ENCODE measurements at places on chromosomes 7 and 10.

- DNase-seq, result no peak
Observed at GRCh38 chr7:32588657-32589056, 93.4 kb downstream of the AVL9 start.

DNA sequence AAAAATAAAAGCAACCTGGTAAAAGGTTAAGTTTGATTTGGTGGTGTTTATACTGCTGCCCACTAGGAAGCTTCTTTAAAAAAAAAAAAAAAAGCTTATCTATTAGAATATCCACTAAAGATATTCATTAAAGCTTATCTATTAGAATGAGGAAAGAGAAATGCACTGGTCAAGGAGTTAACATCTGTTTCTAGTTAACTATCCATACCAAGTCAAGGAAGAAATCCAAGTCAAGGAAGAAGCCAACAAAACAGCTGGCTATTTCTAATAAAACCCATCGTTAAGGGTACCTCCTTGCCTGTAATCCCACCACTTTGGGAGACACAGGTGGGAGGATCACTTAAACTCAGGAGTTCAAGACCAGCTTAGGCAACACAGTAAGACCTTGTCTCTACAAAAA lies 82.6 kb downstream of the JMJD1C start:
- DNase-seq, result no peak

DNA sequence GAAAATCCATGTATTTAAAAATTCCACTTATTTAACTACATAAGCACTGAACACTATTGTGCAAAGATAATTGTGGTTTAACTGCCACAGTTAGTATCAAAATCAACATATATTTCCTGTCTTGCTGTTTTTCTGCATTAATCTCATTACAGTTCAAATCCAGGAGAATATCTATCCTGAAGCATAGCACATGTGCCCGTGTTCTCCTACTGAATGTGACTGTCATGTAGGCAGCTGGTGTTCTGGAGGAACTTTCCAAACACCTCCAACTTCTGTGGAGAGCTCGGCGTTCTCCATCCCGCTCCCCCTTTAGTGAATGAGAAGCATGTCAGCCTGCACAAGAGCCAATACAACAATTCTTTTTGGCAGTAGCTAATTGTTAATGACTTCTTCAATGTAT lies 76.4 kb upstream of the IKZF1 start:
- DNase-seq, result no peak

GRCh38 chr7:16776053-16776452 lies 22.5 kb downstream of the TSPAN13 start:
- no peak for DNase-seq

DNA sequence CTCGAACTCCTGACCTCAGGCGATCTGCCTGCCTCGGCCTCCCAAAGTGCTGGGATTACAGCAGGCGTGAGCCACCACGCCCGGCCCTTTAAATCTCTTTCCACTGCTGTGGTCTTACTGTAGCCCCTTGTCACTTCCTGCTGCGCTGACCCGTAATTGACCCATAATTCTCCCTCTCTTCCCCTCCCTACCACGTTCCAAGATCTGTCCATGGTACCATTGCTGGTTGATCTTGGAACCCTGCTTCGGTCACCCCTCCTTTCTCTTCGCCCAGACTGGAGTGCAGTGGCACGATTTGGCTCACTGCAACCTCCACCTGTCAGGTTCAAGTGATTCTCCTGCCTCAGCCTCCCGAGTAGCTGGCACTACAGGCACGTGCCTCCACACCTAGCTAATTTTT lies 6.5 kb downstream of the POR start:
- DNase-seq, result no peak

- no peak for DNase-seq
Observed at GRCh38 chr10:42875798-42876341, 93.3 kb downstream of the BMS1 start.
